ENCODE measurements at places on chromosomes 6 and 20. TPM values are rescaled to one million over a fixed set of nuclear protein-coding genes. Genes with fewer than 3 reads are reported as not detected.
A peak's percentile ranks its signal among the peaks of the same experiment; 100 is the strongest.

- DNase-seq, result no peak
Measured at GRCh38 chr6:138331984-138332383, 45.7 kb upstream of the SMIM28 start.

DNA sequence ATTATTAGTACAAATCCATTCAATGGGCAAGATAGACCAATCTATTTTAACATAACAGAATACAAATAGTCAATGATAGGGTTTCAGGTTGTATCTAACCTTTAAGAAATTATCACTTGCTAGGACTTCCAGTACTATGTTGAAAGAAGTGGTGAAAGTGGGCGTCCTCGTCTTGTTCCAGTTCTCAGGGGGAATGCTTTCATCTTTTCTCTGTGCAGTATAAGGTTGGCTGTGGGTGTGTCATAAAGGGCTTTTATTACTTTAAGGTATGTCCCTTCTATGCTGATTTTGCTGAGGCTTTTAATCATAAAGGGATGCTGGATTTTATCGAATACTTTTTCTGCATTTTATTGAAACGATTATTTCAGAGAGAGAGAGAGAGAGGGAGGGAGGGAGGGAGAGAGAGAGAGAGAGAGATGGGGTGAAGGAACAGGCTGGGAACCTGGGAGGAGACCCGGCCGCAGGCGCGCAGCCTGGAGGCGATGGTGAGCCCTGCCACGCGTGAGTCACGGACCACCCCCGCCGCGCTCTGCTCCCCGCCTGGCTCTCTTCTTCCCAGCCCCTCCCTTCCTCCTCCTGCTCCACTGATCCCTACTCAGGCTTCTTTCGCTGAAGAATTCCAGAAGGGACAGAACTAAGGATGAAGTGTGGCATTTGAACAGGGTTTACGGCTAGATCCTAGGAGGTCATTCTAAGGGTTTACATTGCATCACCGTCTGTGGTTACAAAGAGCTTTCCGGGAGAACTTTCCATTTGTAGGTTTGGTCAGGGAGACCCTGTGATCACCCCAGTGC lies 45.5 kb upstream of the HLA-E start:
- DNase-seq, result peak; percentile 81

DNA sequence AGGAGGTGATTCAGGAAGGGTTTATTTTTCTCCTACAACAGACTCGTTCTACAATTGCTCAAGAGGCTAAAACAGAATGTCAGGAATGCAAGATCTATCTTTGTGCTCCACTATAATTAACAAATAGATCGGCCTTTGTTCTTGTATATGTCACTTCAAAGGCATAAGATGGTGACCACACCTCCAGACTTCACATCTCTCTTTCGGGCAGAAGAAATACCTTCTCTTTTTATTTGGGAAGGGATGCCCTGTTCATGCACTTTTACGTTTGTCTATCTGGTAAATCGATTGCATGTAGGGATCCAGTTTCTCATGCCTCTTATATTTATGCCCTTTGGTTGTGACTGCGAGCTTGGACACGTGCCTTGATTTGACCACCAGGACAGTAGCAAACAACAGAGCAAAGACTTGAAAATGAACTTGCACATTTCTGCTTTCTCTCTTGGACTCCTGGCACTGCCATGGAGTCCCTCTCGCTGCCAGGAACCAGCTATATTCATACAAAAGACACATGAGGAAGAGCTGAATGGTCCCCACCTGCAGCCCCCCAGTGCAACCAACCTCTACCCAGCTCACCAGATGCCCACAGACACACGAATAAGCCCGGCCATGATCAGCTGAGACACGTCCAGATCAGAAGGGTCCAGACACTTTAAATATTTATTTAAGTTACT lies 219.8 kb upstream of the STXBP5 start:
- no peak for DNase-seq

- DNase-seq, result no peak
Measured at GRCh38 chr6:3310051-3310448, 51.3 kb downstream of the PSMG4 start.

DNA sequence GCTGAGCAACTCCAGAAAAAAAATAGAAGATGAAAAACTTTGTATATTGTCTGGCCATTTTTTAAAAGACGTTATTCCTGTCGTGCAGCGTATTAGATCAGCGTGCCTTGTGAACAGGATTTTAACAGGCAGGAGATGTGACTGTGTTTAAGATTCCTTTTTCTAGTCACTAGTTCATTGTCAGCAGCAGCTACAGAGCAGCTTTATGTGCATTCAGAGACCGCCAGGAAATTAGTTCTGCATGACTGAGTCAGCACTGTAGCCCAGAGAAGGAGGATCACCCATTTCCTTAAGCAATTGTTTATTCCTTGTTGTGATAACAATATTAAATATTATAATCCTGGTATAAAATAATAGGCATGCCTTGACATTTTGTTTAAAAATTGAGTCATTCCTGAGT lies 75.4 kb upstream of the ADGRB3 start:
- DNase-seq, result peak; percentile 37

DNA sequence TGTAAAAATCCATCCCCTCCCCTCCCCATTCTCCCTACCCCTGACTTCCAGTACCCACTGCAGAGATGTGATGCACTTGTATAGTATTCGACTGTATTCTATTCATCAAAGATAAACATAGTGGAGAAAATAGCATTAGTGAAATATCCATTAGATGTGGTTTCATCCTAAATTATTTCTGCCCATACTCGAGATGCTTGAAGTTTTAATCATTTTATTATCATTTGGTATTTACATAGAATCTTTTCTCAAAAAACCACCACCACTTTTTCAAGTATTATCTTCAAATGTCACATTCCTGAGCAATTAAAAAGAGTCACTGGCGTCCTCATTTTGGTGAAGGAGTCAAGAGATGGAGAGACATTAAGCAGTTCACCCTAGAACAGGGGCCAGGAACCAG lies 181.9 kb downstream of the HAO1 start:
- no peak for DNase-seq

DNA sequence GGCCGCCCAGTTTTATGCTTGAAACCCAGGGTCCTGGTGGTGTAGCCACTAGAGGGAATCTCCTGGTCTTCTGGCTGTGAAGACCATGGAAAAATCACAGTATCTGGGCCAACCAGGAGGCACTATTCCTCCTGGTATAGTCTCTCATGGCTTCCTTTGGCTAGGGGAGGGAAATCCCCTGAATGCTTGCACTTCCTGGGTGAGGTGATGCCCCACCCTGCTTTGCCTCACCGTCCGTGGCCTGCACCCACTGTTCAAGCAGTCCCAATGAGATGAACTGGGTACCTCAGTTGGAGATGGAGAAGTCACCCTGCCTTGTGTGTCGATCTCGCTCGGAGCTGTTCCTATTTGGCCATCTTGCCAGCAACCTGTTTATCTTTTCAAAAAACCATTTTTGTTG lies 10.1 kb upstream of the ZNF337 start:
- no peak for DNase-seq

- DNase-seq, result no peak
Measured at GRCh38 chr6:19558934-19559333, 278.2 kb upstream of the ID4 start.

OVOL2 gene
- total RNA-seq, result not detected

DNA sequence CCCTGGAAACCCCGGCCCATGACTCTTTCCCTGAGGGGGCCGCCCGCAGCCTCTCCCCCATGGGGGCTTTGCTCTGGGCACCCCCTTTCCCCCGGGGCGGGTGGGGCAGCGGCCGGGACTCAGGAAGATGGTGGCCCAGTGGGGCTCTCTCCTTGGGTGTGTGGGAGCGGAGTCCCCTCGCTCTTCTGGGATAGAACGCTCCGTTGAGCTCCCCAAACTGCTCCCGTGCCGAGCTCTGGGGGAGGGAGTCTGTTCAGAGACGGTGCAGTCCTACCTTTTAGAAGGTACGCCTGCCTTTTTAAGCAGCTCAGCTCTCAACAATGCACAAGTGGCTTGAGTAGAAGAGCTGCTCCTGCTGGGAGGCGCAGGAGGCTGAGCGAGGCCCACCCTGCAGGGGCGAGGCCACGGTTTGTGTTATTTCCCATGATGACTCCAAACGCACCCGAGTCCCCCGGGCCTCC lies 21.7 kb upstream of the BHLHE23 start:
- peak; percentile 79 for DNase-seq

DNA sequence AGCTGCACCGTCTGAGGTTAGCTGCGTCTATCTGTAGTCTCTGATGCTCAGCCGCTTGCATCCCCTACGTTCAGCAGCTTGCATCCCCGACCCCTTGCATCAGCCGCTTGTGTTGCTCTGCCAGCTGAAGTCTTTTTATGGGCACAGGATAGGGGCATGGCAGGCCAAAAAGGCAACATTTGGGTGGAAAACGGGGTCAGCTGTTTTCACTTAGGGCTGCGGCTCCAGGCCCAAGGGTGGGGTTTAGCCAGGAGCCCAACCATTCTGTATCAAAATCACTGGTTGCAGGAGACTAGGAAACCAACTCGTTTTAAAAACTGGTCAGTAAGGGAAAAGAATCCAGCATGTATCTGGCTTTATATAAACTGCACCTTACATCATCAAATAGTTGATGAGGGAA lies 49.9 kb downstream of the FAM50B start:
- no peak for DNase-seq

All from osteoblast (primary cell).